ENCODE measurements at places on chromosomes 1 and 21.

GRCh38 chr1:148362626-148363438 lies 120.3 kb downstream of the PPIAL4G start:
- DNase-seq = peak; percentile 53

GRCh38 chr1:100606438-100606837 lies 68.5 kb downstream of the GPR88 start:
- DNase-seq = no peak

GRCh38 chr1:228987286-228987685 lies 252.0 kb downstream of the RHOU start:
- no peak for DNase-seq

DNA sequence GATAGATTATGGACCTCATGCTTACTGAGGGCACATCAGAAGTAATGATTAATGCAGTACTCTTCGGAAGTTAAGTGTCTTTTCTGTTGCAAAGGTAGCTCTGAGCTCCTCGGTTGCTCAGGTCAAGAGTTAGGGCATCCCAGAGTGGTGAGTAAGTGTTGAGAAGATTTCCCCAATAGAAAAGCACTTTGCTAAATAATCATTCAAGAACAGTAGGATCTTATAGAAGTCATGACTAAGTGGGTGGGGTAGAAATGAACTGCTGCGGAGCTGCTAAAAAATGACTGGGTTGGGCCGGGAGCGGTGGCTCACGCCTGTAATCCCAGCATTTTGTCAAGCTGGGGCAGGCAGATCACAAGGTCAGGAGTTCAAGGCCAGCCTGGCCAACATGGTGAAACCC lies 648.6 kb upstream of the CAMK1G start:
- DNase-seq = no peak

DNA sequence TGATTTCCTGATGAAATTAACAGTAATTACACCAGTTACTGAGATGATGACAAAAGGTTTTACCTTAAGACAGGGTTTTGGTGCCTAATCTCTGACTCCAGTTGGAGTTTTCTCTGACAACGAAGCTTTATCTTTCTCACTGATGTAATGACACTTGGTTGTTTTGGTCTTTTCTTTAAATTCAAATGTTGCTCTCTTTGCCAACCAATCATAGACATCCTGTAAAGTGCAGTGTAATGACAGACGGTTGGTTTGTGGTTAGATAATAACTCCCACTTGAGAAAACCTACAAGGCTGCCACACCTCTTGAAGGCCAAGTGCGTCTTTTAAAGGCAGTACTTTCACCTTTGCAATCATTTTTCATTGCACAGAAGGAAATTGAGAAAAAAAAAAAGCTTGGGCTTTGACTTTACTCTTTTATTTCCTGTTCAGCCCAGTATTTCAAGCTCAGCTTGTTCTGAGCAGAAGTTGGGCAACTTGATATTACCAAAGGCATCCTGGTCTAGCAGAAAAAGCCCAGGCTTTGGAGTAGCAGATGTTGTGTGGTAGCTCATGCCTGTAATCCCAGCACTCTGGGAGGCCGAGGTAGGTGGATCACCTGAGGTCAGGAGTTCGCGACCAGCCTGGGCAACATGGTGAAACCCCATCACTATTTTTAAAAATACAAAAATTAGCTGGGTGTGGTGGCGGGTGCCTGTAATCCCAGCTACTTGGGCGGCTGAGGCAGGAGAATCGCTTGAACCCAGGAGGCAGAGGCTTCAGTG lies 14.9 kb downstream of the PDIK1L start:
- DNase-seq = no peak

DNA sequence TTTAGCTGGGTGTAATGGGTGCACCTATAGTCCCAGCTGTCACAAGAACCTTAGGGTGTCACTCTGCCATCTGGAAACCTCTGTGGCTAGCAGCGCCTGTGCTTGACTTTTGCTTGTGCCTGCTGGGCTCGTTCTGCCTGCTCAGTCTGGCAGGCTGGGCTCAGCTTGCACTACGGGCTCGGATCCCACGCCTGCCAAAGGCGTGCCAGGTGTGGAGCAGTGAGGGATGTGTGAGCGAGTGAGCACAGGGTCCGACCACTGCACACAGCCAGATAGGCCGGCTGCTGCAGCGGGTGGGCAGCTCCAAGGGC lies 2.8 kb upstream of the LSM10 start:
- no peak for DNase-seq

- DNase-seq = no peak
These were observed 130.5 kb downstream of the TOMM20 start for GRCh38 chr1:234997896-234998741.

GRCh38 chr1:31032266-31032665 lies 33.3 kb downstream of the PUM1 start:
- no peak for DNase-seq

DNA sequence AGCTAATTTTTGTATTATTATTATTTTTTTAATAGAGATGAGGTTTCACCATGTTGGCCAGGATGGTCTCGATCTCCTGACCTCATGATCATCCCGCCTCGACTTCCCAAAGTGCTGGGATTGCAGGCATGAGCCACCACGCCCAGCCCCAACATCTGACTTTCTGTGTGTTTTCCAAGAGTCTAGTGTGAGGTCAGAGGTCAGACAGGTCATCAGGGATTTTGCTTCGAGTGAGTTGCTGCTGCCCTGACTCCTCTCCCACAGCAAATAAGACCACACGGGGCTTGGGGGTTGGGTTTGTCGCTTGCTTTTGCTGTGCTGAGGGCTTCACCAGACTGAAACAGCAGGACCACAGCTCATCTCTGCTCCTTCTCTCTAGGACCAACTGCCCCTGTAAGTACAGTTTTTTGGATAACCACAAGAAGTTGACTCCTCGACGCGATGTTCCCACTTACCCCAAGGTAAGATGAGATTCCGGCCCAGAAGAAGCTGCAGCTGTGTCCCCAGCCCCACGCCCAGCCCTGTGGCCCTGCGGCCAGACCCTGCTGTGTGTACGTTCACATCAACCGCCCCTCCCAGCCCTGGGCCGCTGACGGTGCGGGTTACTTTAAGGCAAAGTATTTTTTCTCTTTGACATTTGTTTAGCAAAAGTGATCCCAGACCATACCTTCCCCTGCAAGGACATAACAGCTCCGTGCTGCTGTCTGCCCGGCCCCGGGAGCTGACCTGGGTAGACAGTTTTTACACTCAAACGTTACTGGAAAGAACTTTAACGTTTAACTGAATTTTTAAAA lies 97.5 kb downstream of the PDE9A start:
- no peak for DNase-seq

GRCh38 chr21:44024887-44025353 lies 12.8 kb downstream of the TRAPPC10 start:
- DNase-seq = no peak
